ENCODE measurements at places on chromosomes 13 and 19.

GRCh38 chr19:29014857-29015436 lies 198.0 kb downstream of the UQCRFS1 start:
- DNase-seq: no peak

GRCh38 chr13:55705971-55706370 lies 1434.7 kb upstream of the PRR20A start:
- DNase-seq: no peak

DNA sequence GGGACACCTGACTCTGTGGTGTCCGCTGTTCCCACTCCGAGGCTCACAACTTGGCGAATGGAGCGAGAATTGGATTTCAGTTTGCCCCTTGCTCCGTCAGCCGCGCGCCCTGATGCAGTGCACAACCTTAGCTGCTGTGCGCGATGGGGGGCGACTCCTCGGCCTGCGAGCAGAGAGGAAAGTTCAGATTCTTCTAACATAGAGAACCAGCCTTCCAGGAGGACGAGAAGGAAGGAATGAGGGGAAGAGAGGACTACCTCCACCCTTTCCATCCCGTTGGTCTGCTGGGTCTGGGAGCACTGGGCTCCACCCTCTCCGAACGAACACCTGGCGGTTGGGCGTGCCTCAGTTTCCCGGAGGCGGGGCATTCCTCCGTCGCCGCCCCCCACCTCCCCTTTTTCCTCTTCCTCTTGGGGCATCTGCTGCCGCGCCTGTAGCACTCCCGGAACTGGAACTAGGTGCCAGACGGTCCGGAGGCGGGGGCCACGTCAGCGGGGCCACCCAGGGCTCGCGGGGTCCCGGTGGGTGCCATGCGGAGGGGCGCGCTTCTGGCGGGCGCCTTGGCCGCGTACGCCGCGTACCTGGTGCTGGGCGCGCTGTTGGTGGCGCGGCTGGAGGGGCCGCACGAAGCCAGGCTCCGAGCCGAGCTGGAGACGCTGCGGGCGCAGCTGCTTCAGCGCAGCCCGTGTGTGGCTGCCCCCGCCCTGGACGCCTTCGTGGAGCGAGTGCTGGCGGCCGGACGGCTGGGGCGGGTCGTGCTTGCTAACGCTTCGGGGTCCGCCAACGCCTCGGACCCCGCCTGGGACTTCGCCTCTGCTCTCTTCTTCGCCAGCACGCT lies at the start of gene KCNK6:
Gene KCNK6 (plus strand): TSS at position 425 of the 838 bp plus-strand sequence. CDS start 106 bp downstream, at position 531.
- DNase-seq: no peak

DNA sequence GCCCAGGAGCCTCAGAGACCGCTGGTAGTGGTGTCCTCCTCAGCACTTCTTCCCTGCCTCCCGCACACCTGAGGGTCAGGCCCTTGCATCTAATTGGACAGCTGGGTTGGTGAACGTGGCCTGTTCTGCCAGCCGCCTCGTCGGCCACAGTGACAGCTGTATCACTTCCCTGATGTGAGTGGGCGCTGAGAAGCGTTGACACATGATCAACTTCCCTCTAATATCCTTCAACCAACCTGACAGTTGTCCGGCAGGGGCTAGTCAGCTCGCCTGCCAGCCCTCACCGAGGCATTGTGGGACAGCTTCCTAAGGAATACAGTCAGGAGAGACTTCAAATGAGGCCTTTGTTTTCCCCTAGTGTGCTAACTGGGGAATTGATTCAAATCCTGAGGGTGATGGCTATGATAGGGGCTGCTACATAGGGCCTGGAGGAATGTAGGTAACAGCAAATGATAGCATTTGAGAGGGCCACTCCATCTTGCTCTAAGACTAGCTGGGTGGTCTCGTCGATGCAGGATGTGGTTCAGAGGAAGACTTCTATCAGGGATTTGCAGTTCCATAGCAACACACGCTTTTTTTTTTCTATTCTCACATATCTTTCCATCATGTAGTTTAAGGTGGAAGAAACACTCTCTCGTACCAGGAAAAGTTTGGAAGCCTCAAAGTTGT lies 230.8 kb downstream of the TSHZ3 start:
- no peak for DNase-seq

DNA sequence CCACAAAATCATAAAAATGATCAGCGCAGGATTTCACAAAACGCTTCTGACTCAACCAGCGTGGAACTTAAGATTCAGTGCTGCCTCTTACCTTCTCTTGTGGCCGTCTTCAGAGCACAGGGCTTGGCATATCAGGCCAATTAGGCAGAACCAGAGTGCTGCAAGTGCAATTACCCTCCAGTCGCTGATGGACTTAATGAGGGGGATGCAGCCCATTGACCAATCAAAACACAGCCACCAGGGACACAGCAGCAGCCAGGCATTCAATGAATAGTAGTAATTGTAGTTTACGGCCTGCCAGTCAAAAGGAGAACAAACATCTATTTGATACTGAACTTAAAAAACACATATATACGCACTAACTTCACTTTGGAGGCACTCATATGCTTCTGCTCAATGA lies 38.2 kb downstream of the TMTC4 start:
- no peak for DNase-seq

GRCh38 chr13:24249624-24250023 lies 59.8 kb upstream of the C1QTNF9 start:
- DNase-seq: no peak

- no peak for DNase-seq
Observed at GRCh38 chr19:14164724-14165493, 28.5 kb upstream of the ASF1B start.

DNA sequence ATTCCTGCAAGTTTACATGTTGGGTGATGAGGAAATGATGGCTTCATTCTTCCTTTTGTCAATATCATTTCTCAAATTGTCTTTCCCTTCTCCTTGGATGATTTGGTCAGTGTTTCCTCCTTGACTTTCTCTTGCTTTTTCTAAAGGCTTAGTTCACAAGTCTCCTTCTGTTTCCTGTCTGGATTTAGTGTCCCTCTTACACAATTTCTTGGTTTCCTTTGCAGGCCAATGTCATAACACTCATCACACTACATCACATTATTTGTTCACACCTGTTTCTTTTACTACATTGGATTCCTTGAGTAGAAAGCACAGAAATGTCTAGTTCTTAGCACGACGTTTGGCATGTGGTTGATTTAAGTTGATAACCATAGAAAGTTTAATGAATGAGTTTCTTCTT lies 490.7 kb downstream of the TDRD3 start:
- no peak for DNase-seq

DNA sequence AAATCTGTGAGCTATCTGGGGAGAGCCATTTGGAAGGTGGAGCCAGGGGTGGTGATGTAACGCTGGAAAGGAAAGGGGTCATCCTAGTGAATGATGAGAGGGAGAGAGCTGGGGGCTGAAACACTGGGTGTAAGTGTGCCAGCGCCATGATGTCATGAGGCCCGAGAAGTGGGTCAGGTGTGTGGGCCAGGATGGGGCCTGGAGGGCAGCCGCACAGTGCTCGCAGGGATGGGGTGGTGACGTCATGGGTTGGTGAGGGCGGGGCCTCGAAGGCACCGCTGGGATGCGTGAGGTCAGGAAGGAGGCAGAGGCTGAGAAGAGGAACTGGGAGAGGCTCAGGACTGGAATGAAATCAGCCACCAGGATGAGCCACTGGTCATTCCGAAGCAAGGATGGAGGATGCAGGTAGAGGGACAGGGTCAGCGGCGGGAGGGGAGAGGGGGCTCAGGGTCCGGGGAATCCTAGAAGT lies 4.4 kb downstream of the CCDC61 start:
- no peak for DNase-seq

DNA sequence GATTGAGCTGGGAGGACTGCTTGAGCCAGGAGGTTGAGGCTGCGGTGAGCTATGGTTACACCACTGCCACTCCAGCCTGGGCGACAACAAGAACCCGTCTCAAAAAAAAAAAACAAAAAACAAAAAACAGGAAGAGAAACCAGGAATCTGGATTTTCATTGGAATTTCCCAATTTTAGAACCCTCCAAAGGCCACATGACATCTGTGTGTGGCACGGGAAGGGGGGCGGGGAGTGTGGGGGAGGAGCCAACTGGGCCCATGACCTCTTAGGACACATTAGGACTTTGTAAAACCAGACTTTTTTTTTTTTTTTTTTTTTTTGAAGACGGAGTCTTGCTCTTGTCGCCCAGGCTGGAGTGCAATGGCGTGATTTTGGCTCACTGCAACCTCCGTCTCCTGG lies 21.2 kb upstream of the MYDGF start:
- DNase-seq: no peak

DNA sequence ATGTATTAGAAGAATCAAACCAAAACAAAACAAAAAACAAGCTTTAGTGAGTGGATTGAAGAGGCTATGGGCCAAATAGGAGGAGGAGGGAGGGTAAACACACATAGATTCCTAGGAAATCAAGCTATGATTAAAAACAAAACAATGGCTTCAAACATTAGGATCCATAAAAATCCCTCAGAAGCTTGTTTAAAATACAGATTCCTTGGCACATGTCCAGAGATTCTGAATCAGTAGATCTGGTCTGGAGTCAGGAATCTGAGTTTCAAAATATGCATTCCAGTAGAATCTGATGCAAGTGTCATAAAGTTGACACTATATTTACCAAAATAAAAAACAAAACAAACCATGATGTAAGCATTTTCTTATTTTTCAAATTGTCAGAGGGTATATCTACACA lies 692.8 kb upstream of the SGCG start:
- no peak for DNase-seq

GRCh38 chr19:46685189-46685588 lies 24.2 kb upstream of the DACT3 start:
- DNase-seq: no peak

DNA sequence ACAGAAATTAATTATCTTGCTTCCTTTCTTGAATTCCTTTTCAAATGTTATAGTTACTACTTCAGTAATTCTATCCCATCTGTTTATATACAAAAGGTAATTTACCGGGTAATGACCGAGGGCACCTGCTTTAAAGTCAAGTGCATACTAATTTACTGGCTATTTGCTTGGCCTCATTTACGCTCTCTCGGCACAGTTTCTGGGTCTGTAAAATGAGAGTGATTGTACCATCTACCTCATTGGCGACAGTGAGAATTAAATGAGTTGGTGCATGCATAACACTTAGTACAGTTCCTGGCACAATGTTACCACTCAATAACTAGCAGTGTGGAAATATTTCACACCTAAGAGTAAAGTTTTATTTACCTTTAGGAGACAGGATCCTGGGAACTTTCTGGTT lies 111.6 kb downstream of the GGACT start:
- DNase-seq: no peak

DNA sequence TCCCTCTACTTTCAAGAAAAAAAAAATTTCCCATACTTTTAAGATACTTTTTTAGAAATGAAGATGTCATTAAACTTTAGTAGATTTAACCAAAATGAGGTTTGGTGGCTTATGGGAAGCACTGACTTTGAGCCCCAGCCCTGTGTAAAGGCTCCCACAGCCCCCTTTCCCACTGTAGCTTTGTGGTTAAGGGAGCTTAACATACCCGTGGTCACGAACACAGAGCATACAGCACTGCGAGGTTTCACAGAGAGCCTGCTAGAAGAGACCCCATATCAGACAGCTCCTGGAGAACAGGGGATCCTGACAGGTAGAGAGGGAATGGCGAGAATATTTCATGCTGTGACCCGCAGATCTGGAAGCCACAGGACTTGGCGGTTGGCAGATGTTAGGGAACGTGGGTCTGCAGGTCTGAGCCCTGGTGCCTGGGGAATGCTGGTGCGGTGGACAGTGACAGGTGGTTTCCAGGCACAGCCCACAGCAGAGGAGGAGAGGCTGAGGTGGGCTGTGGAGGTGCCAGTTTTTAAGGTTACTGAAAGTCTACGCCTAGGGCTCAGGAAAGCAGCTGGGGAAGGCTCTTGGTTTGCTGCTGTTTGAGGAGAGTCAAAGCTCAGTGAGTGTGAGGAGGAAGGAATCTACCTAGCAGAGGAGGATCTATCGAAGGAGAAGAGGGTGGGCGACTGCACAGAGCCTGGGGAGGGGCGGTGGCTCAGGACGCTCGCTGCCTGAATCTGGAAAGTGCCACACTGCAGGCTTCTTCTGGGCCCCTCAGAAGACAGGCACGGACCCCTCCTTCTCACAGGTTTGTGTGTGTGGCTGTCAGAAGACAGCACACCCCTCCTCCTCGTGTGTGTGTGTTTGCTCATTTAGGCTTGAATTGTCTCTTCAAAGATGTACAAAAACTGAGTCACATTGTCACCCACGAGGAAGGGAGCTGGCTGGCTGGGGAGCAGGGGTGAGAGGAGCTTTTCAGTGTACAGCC lies 49.9 kb downstream of the SLC7A9 start:
- no peak for DNase-seq

DNA sequence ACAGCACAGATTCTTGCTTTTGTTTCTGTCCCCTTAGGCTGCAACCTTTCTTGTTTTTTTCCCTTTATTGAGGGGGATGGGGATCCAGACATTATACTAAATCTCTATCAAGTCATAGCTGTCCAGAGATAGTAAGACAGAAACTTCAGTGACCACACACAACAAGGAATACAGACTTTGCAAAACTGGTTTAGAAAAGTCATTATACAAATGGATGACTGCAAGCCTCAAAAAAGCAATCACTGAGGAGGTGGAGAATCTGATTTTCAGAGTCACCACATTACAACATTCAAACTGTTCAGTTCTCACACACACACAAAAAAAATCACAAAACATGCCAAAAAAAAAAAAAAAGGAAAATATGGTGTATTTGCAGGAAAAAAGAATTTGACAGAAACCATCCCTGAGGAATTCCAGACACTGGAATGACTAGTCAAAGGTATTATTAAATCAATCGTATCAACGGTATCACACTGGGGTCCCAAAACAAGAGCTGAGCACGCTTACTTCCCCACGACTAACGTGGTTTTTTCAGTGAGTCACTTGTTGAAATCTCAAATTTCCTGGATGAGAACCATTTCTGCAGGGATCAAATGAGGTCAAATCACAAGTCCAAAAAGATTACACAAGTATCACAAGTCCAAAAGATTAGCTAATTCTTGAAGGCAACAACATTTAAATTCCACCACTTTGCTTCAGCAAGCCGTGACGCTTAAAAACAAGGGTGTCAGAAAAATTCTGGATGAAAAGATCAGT lies 41.2 kb downstream of the USP12 start:
- no peak for DNase-seq

- no peak for DNase-seq
Observed at GRCh38 chr19:50203281-50204080, at the start of gene MYH14. MYH14 (plus strand) TSS chr19:50203622; CDS start chr19:50210366, 6,744 bp downstream.

- no peak for DNase-seq
Observed at GRCh38 chr13:62360609-62361008, 945.0 kb upstream of the PCDH20 start.

- DNase-seq: no peak
Observed at GRCh38 chr19:7622933-7623685, 6.2 kb downstream of the XAB2 start.

GRCh38 chr13:37486171-37486681 lies 112.3 kb downstream of the POSTN start:
- DNase-seq: no peak

GRCh38 chr19:10812902-10813404 lies 23.1 kb downstream of the TMED1 start:
- DNase-seq: no peak

DNA sequence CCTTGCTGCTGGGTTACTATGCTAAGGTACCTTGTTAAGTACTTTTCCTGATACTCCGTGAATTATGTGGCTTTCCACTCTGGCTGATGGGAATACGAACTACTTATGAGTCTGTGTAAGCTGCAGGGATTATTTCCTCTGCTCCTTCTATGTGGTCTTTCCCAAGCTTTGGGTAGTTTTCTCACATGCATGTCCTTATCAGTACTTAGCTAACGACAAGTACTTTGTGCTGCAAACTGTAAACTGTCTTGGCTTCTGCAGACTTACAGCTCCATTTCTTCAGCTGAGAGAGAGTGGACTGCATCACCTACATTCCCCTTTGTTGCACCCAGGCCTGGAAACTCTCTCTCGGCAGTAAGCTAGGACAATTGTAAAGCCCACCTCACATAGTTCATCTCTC lies 76.6 kb downstream of the FGF9 start:
- DNase-seq: no peak

- DNase-seq: no peak
Observed at GRCh38 chr13:48527955-48528354, 4.9 kb downstream of the RCBTB2 start.

Measured in activated CD4-positive, alpha-beta T cell treated with anti-CD3 and anti-CD28 coated beads for 24 hours (primary cell).